ENCODE measurements at places on chromosomes 7 and 10.
A peak's percentile ranks its signal among the peaks of the same experiment; 100 is the strongest.

- peak; percentile 73 for DNase-seq
Observed at GRCh38 chr10:46282842-46283574, 3.8 kb upstream of the ANTXRL start.

- DNase-seq: no peak
Observed at GRCh38 chr10:73517166-73517888, 21.5 kb upstream of the PPP3CB start.

DNA sequence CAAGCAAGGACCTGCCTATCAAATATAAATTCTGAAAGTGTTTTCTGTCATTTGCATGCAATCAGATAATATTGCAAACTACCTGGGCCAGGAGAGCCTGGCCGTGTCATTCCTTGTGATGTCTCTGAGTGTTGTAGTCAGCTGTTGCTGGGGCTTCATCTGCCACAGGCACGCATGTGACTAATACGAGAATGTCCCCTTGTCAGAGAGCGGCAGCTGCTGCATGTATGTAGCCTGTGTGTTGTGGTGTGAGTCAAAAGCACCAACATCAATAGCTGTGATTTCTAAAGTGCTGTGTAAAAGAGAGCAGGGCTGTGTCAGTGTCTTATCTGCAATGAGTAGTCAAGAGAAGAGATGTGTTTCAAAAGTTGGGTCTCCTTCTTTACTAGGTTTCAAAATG, 155.4 kb downstream of the POU6F2 start:
- no peak for DNase-seq

- DNase-seq: no peak
Observed at GRCh38 chr7:146655928-146656797, 539.6 kb downstream of the CNTNAP2 start.

GRCh38 chr10:112815269-112816032, 134.6 kb upstream of the TCF7L2 start:
- DNase-seq: no peak
